ENCODE measurements at places on chromosomes 1 and 21. TPM values are rescaled to one million over a fixed set of nuclear protein-coding genes. Genes with fewer than 3 reads are reported as not detected.

- DNase-seq, result no peak
Measured at GRCh38 chr1:116906812-116907211, 2.9 kb upstream of the PTGFRN start.

DNA sequence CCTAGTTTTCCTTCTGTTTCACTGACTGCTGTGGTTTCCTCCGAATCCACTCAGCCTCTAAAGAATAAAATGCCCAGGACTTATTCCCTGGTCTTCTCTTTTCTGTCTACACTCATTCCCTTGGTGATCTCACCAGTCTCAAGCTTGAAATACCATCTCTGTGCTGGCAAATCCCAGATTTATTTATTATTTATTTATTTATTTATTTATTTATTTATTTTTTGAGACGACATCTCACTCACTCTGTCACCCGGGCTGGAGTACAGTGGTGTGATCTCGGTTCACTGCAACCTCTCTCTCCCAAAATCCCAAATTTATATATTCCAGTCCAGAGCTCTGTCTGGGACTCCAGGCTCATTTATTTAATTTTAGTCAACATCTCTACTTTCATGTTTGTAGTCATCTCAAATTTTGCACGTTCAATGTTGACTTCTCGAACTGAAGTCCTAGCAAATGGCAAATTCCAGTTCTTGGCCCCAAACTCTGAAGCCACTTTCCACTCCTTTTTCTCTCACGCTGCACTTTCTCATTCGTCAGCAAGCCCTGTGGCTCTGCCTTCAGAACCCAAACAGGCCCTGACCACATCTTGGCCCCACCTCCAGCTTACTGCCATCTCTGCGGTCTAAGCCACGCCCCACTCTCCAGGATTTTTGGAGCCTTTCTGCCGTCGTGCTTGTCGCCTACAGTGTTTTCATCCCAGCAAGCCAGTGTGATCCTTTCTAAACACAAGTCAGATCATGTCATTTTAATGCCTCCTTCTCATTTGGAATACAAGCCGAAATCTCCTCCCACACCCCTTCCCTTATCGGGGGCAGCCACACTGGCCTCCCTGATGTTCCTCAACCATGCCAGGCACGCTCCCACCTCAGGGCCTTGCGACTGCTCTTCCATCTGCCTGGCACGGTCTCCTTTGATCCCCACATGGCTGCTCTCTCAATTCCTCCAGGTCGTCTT lies 14.2 kb upstream of the TENT5B start:
- no peak for DNase-seq

DNA sequence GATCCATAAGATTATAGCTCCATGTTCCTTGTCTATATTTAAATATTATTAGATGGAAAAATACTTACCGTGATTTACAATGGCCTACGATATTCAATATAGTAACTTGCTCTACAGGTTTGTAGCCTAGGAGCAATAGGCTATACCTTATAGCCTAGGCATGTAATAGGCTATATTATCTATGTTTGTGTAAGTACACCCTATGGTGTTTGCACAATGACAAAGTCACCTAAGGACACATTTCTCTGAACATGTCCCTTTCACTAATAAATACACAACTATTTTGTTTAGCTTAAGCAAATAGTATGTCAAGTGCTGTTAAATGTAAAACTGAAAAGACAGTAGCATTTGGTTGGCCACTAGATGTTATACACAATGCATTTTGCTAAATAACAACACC lies 248.9 kb upstream of the ADGRL4 start:
- no peak for DNase-seq

FAM72C gene
- total RNA-seq, result 0.53 TPM

- no peak for DNase-seq
Measured at GRCh38 chr1:19685994-19686393, 21.3 kb downstream of the HTR6 start.

DNA sequence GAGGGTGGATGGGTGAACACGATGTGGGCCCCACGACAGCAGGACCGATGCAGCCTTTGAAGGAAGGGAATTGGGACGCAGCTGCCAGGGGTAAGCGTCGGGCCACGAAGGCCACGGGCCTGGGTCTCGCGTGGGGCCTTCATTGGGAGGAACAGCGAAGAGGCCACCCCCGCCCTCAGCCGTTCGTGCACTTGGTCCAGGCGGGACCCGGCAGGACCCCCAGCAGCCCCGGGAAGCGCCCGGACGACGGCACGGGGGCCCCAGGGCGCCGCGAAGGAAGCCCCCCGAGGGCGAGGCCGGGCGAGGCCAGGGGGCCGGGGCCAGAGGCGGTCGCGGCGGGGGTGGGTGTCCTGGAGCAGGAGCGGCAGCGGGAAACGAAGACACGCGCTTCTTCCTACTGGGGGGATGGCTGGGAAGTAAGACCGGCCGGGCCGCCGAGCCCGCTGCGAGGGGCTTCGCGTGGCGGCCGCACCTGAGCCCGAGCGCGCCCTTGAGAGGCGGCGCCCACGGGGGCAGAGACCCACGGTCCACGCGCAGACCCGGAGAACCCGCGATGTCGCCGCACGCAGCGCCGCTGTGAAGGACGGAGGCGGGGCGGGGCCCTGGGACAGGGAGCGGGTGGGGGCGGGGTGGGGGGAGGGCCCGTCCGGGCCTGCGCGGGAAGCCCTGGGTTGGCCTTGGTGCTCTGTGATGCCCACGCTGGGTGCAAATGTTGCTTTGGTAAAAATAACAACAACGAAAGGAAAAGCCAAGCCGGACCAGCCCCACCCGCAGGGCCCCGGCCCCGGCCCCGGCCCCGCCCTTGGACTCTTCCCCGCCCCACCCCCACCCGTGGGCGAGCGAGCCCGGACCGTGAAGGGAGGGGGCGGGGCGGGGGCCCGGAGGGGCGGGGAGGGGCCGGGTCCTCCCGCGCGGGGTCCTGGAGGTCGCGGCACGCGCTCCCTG lies 56.0 kb upstream of the ADARB1 start:
- DNase-seq, result no peak

SFN gene
- total RNA-seq, result 8.6 TPM

DNA sequence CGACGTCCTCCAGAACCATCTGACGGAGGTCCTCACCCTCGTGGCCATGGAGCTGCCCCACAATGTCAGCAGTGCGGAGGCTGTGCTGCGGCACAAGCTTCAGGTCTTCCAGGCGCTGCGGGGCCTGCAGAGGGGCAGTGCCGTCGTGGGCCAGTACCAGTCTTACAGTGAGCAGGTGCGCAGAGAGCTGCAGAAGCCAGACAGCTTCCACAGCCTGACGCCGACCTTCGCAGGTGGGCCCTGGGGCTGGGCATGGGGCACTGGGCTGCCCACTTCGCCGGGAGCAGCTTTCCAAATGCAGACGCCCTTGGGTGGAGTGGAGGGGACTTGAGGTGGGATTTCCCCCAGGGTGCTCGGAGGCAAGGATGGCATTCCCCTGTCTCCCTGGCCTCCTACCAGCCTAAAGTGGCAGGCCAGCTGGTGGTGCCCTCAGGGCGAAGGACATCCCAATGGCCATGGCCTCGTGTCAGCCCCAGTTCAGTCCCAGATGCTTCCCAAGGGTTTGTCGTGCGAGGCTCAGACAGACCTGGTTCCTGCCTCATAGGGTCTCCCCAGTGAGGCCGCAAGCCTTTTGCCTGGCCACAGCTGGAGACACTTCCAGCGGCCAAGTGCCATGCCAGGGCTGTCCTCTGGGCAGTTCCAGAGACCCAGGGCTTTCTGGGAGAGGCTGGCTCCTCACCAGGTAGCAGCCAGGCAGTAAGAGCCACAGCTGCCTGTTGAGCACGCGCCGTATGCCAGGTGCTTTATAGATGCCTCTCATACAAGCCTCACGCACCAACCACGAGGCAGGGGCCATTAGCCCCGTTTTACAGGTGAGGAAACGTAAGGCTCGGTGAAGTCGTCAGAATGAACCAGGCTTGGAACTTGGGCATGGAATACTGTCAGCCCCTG lies 27.8 kb downstream of the H6PD start:
- DNase-seq, result no peak

DNA sequence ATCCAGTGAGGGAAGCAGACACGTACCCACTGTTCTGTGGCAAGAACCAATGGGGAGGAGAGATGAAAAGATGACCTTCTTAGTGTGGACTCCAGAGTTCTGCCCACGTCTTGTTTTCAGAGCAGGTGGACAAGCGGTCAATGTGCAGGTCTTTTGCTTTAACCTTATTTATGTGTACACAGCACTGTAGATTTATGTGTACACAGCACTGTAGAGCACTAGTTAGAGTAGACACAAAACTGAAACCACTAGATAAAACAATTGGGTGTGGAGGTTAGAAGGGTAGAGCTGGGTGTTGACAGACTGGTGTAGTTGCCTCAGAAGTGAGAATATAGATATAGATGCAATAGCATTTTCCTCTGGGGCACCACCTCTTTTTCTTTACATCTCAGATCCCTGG lies 150.0 kb downstream of the MAGI3 start:
- DNase-seq, result no peak
